Fibroblast of skin of left quadriceps (primary cell): ENCODE measurements at places on chromosomes 1 and 21.

DNA sequence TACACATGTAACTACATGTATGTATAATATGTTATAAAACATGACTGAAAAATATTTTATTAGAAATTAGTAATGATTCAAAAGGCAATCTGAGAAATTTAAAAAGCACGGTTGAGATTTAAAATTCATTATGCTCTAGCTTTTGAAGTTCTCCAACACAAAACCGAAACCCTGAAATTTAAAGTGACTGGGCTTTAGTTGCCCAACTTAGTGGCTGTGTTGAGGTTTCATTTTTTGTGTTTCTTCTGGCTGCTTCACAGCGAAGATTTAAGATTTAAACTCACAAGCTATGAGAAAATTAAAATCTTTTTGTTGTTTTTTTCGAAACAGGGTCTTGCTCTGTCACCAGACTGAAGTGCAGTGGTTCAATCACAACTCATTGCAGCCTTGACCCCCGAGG lies 1058.7 kb downstream of the NCAM2 start:
- DNase-seq: no peak

DNA sequence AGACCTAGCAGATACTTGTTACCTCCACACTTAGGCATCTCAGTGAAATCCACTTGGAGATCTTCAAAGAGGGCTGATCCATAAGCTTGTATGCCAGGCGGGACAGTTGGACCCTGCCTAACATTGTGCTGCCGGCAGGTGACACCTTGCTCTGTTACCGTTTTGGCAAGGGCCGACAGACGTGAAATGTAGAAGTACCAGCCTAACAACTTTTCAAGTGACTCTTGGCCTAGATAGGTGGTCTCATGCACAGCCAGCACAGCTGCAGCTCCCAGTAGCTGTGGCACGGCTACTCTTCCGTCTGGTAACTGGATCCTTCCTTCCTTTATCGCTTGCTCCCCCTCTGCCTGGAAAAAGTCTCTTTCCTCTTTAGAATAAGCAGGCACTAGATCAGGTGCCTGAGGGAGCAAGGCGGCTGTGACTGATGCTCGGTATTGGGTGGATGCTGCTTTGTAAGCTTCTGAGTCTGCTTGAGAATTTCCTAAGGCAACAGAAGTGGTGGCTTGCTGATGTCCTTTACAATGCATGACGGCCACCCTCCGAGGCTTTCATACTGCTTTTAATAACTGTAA lies 713.5 kb downstream of the AMY1C start:
- no peak for DNase-seq

DNA sequence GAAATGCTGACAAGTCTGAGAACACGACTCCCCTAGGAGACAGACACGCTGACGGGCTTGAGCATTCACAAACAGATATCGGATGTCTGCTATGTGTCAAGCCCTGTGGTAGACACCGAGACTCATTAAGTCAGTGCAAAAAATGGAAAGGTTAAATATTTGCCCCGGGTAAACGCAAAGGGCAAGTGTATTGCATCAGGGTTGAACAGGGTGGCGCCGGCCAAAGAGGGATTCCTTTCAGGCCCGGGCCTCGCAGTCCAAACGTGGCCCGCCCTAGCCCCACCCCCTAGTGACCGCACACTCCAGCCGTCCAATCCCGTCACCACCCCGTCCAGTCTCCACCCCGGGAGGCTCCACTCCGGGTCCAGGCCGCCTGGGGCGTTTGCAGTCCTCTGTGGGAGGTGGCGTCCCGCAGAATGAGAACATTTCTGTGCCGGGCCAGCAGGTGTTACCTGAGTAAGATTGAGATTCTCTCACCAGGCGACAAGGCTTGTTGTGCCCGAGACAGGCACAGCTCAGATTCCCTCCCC lies 16.3 kb upstream of the TMEM9 start:
- DNase-seq: peak; percentile 56

DNA sequence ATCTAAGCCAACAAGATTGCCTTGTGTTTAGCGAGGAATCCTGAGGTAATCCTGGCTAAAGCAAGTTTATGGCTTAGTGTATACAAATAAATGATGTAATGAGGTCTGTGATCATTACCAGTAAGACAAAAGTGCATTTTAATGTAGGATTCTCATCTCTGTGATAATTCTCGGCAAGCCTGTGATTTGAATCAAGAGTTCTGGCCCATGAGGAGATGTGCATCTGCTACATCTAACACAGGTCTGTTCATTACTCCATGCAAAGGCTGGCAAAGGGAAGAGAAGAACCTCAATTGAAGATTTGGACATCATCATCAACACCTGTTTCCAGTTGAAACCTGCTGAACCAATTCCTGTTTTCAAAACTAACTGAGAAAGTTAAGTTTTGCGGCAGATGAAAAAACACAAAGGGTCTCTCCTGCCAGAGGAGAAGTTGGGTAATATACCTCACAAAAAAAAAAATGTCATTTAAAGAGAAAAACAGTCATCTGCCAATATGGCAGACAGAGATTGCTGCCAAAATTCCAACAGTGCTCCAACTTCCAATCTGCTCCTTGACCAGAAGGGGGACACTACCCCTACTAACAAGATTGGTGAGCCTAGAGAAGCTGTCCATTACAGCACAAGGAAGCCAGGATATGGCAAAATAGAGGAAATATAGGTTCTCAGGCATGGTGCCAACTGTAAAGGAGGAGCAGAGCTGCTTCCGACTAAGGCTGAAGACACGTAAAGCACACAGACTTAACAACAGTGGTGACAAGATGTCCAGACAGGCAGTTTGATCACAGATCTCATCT lies 453.7 kb downstream of the TTLL7 start:
- no peak for DNase-seq

DNA sequence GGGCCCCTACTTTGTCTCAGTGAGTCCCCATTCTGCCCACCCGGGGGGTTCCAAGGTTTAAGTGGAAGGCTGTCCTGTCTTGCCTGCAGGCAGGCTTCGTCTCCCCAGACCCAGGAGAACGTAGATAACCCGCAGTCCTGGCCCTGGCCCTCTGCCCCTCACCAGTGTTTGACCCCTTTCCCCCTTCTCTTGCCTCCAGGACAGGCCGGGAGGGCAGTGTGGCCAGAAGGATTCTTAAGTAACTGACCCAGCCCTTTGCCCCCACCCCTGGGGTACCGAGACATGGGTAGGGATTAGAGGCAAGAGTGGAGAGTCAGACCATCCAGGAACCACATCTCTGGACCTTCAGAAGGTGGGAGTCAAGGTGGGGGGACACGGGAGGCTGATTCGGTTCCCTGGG lies 8.8 kb downstream of the TMEM222 start:
- DNase-seq: no peak

DNA sequence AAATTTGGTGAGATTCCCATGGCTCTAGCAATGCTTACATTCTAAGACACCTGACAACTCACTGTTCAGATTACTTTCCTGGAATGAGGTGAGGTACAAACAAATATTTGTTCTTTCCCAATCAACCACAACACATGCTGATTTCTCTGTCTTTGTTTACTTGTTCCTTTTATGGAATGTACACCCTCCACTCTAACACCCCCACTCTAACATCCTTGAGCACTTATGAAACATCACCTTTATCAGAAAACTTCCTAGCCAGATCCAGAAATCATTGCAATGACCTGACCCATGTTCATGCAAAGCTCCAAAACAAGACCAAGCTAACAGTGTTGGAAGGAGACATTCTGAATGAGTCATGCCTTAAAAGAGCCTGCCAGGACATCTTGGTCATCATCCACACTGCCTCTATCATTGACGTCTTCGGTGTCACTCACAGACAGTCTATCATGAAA lies 35.5 kb downstream of the HSD3B1 start:
- no peak for DNase-seq

DNA sequence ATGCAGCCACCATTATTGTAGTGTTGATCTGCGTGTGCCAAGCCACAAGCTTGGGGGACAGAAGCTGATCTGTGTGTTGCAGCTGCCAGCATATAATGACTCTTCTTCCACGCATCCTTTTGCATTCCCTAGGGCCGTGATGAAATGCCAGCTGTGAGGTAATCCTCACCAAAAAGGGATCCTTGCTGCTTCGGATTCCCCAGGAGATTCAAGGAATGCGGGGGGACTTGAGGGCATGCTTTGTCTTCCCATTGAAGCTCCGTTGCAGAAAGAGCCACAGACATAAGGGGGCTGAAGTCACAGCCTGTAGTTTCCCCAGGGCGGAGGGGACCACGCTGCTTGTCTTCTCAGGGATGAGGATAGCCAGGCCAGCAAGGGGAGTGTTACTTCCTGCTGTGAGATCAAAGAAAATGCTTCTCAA lies 281.6 kb upstream of the FMN2 start:
- DNase-seq: peak; percentile 56

- DNase-seq: no peak
Observed at GRCh38 chr21:20106368-20106767, 891.8 kb upstream of the NCAM2 start.

DNA sequence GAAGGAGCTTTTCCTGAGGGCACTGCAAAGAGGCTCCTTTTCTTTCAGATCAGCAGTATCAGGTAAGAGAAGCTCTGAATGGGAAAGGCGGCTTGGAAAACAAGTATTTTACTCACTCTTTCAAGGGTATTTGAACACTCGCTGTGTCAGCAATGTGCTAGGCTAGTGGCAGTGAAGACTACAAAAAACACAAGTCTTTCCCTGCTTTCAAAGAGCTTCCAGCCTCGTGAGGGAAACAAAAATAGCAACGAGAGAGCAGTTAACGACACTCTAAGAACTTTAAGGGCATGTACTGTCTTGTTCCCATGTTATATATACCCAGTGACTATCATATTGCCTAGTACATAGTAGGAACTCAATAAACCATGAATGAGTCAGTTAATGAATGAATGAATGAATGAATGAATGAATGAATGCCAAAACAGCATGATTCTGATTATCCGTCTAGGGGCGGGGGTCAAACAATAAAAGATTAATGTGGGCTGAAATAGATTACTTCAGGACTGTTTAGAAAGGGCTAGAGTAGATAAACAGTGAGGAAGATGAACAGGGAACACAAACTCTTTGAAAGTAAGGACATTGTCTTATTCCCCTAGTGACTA lies 14.2 kb upstream of the MCOLN3 start:
- no peak for DNase-seq

GRCh38 chr1:119924948-119925898 lies 28.9 kb upstream of the ADAM30 start:
- no peak for DNase-seq

DNA sequence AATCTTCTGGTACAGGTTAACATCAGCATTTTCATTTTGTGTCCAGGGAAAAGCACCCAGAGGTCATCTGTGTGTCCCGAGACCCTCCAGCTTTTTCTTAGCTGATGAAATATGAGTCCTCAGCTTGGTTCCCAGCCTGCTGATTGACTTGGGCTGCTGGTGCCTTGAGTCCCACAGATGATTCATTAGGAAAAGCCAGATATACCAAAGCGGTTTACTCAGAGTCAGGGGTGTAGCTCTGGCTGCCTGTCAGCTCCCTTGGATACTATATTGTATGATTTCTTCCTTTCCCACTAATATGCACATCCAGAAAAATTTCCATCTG lies 43.7 kb upstream of the MAB21L3 start:
- DNase-seq: peak; percentile 89

- no peak for DNase-seq
Observed at GRCh38 chr1:154157520-154158306, 2.8 kb upstream of the NUP210L start.

DNA sequence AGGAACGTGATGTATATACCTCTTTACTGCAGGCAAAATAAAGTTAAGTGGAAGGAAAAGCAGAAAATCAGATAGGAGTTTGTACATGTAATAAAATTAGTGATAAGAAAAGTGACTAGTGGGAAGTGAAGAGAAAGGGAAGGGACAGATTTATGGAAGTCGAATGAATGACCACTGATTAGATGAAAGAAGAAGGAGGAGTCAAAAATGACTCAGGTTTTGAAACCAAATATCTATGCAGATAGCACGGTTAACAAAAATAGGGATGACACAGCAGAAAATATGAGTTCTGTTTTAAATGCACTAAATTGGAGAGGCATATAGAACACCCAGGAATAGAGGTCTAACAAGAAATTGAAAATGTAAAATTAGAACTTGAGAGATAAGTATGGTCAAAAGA lies 128.0 kb downstream of the HMCN1 start:
- DNase-seq: no peak

DNA sequence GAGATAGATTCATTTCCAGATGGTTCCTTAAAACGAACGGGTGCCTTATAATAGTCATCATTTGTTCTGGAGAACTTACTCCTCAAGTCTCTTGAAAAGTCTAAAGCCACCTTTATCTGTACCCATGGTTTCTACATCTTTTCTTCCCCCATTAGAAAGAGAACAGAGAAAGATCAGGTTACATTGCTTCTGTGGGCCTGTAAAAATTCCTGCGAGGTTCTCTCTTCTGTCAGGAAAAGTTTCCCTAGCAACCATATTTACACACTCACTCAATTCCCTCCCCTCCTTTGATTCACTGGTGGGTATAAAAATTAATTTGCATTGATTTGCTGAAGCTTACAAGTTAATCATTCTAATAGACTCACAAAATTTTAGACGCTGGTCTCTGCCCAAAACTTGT lies 6.7 kb downstream of the PHC2 start:
- no peak for DNase-seq

DNA sequence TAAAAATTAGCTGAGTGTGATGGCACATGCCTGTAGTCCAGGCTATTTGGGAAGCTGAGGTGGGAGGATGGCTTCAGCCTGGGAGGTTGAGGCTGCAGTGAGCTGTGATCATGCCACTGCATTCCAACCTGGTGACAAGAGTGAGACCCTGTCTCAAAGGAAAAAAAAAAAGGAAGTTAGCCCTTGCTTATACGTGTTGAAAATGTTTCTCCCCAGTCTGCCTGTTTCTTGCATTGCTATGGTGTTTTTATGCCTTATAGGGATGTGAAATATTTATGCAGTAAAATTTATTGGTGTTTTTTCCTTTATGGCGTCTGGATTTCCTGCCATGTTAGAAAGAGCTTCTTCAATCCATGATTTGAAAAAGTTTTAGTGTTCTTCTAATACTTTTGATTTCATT lies 3.6 kb upstream of the RERE start:
- no peak for DNase-seq

- DNase-seq: no peak
Observed at GRCh38 chr1:216908126-216908525, 184.9 kb upstream of the ESRRG start.

GRCh38 chr1:168135921-168136708 lies 615 bp downstream of the GPR161 start:
- DNase-seq: no peak

DNA sequence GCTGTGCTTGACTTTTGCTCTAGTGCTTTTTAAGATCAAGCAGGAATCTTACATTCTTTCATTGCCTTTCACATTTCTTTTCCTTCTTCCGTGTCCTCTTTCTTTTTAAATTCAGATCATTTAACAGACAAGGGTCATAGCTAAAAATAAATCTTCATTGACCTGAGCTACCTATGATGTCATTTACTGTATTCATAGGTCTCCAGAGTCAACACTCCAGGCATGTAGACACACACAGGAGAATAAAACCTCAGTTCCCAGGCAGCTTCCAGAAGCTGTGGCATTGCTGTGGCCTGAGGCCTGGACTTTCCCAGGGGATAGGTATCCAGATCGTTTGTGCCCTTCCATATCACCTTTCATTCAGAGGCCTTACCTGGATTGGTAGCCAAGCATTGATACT lies 38.5 kb upstream of the ENAH start:
- no peak for DNase-seq

DNA sequence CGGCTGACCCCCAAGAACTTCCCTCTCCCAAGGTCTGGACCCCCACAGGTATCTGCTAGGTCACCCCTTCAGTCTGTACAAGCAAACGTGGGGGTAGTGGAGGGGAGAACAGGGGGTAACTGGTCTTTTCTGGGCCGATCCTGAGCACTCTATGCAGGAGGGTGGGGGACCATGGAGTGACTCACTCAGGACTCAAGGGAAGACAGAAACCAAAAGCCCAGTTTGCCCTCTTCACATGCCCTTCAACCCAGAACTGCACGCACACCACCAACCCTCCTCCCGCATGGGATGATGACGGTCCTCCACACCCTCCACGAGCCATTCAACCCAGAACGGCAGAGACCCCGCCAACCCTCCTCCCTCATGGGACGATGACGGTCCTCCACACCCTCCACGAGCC lies 53.6 kb upstream of the GPR153 start:
- DNase-seq: no peak
